ENCODE measurements at places on chromosomes 11 and 22. TPM values are rescaled to one million over a fixed set of nuclear protein-coding genes. Genes with fewer than 3 reads are reported as not detected.

XNDC1N gene
- 15.3 TPM for total RNA-seq

GRCh38 chr22:49936018-49936972 lies 17.9 kb downstream of the CRELD2 start:
- H3K4me3 ChIP-seq, result peak overlapping the region; percentile 50
- H3K4me1 ChIP-seq, result peaks cover 65% of the 10 kb centered on the region
- no peaks in the 10 kb centered on the region for H3K27me3 ChIP-seq
- H3K36me3 ChIP-seq, result no peaks in the 10 kb centered on the region

- no peaks in the 10 kb centered on the region for H3K4me1 ChIP-seq
- no peak overlapping the region for H3K4me3 ChIP-seq
- peak; percentile 88 for DNase-seq
- H3K36me3 ChIP-seq, result no peaks in the 10 kb centered on the region
Observed at GRCh38 chr22:22342697-22343580, 98.4 kb downstream of the VPREB1 start.

GRCh38 chr11:13118650-13119049 lies 109.5 kb downstream of the RASSF10 start:
- H3K27me3 ChIP-seq, result no peaks in the 10 kb centered on the region
- no peak for DNase-seq
- no peak overlapping the region for H3K4me3 ChIP-seq
- H3K36me3 ChIP-seq, result no peaks in the 10 kb centered on the region
- H3K27ac ChIP-seq, result no peak overlapping the region
- H3K4me1 ChIP-seq, result no peaks in the 10 kb centered on the region

DNA sequence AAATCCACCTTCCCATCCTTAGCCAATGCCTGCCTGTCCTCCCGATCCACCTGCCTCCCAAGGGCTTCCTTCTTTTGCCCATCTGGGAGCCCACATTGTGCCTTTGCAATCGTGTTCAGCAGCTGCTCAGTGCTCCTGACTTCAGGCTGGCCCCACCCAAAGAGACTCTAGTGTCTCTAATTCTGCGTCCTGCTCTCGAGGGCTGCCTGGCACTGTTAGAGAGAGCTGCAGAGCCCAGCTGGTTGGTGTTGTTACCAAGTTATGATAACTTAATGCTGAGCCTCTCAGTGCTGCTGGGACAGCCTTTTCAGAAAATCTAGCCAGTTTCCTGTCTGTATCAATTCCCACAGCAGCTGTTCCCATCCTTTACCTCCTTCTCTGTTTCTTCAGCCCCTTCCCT lies 69.1 kb downstream of the MICAL2 start:
- H3K27ac ChIP-seq, result no peak overlapping the region
- DNase-seq, result no peak
- no peaks in the 10 kb centered on the region for H3K4me1 ChIP-seq
- H3K4me3 ChIP-seq, result no peak overlapping the region

MS4A3 gene
- 31.6 TPM for total RNA-seq

GRCh38 chr11:16603890-16604793 lies 134.3 kb upstream of the C11orf58 start:
- H3K27ac ChIP-seq, result peak overlapping the region; percentile 84
- DNase-seq, result peak; percentile 74
- H3K4me1 ChIP-seq, result peaks cover 39% of the 10 kb centered on the region
- H3K36me3 ChIP-seq, result no peaks in the 10 kb centered on the region
- H3K4me3 ChIP-seq, result peak overlapping the region; percentile 27

DNA sequence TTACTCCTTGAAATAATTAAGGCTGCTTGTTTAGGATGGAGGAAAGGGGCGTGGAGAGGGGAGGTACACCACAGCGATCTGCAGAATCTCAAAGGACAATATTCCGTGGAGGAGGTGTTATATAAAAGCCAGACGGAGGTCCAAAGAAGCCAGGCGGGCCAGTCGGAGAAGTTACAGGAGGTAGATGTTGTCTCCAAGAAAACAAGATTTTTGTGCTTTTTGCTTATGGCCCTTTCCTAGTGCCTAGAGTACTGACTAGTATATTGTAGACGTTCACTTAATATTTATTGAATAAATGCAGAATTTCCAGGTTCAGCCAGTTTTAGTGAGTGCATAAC lies 761 bp downstream of the ZDHHC13 start:
- H3K27ac ChIP-seq, result no peak overlapping the region
- H3K4me3 ChIP-seq, result peak overlapping the region; percentile 93
- H3K27me3 ChIP-seq, result no peaks in the 10 kb centered on the region
- DNase-seq, result no peak
- peaks cover 53% of the 10 kb centered on the region for H3K4me1 ChIP-seq
- no peaks in the 10 kb centered on the region for H3K36me3 ChIP-seq

GRCh38 chr11:58832056-58832645 lies 12.4 kb downstream of the GLYATL2 start:
- no peak overlapping the region for H3K4me3 ChIP-seq
- H3K27me3 ChIP-seq, result peaks cover 9% of the 10 kb centered on the region
- DNase-seq, result no peak
- H3K36me3 ChIP-seq, result no peaks in the 10 kb centered on the region
- H3K27ac ChIP-seq, result no peak overlapping the region

DNA sequence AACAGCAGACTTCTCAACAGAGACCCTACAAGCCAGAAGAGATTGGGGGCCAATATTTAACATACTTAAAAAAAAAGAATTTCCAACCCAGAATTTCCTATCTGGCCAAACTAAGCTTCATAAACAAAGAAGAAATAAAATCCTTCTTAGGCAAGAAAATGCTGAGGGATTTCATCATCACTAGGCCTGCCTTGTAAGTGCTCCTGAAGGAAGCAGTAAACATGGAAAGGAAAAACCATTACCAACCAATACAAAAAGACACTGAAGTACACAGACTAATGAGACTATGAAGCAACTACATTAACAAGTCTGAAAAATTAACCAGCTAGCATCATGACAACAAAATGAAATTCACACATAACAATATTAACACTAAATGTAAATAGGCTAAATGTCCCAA lies 947.9 kb upstream of the CHORDC1 start:
- H3K36me3 ChIP-seq, result no peaks in the 10 kb centered on the region
- no peak overlapping the region for H3K4me3 ChIP-seq
- H3K27ac ChIP-seq, result no peak overlapping the region
- H3K4me1 ChIP-seq, result no peaks in the 10 kb centered on the region

PKNOX2 gene
- 2.7 TPM for total RNA-seq

SIPA1 gene
- 308 TPM for total RNA-seq
